ENCODE measurements at places on chromosomes 11 and 22.

DNA sequence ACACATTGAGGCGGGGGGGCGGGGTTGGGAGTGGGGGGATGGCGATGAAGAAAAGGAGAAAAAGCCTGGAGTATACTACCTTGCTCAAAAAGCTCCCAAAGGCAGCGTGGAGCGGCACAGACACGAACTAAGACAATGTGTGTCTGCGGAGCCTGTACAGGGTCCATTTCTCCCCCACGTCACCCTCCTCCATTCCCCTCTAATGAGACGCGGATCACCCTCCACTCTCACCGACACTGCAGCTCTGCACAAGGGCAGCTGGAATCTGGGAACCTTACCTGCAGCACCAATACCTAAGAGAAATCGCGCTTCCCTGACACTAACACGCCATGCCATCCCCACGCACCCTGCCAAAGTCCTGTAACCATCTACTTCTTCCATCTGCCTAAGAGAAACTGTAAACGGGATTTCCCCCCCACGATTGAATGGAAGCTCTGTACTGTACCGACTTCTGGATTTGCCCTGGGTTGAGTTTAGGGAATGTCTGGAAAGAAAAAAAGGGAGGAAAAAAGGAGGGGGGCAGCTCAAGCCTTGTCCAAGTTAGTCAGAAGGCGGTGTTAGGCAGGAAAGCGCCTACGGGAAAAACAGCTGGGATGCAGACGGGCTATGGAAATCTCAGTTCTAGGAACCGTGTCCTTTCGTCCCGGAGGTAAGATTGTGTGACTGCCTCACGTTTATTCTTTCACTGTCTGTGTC is 125.7 kb upstream of the C11orf58 start:
- no peak for DNase-seq

DNA sequence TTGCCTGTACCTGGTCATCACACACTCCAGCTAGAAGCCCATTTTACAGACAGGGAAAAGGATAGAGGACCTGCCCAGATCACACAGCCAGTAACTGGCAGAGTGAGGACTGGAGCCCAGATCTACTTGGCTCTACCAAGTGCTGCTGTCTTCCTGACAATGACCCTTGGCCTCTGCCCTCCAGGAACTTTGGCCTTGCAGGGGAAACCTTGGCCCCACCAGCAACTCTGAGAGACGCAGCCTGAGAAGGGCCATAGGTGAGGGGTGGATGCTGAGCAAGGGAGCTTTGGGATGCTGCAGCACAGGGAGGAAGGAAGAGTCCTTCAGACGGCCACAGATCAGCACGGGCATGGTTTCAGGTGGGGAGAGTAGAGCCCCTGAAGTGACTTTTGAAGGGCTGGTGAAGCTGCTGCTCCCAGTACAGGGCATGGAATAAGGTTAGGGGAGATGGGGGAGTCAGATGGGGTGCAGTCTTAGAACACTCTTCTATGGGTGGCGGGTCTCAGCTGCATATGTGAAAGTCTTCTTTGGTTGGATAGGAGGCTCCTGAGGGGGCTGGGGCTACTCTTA is 2.0 kb upstream of the CAPN5 start:
- no peak for DNase-seq

- no peak for DNase-seq
Observed at GRCh38 chr11:81070948-81071347, 1630.1 kb upstream of the TENM4 start.

DNA sequence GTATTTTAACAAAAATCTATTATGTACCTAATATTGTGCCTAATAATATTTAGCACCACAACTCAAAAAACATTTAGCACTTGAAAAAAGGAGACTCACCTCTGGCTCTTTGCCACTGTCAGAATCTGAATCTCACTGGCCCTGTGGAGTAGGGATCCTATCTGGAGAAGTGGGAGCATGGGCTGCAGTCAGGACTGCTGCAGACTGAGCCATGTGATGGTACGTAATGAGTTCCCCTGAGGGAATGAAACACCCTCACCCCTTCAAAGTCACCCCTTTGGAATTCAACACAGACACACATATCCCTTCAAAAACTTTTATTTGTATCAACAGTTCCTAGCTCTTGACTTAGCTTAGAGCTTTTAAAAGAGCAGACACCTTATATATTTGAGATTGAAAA is 6.5 kb downstream of the PTPMT1 start:
- no peak for DNase-seq

- no peak for DNase-seq
Observed at GRCh38 chr11:17635551-17635938, 83.8 kb upstream of the MYOD1 start.

DNA sequence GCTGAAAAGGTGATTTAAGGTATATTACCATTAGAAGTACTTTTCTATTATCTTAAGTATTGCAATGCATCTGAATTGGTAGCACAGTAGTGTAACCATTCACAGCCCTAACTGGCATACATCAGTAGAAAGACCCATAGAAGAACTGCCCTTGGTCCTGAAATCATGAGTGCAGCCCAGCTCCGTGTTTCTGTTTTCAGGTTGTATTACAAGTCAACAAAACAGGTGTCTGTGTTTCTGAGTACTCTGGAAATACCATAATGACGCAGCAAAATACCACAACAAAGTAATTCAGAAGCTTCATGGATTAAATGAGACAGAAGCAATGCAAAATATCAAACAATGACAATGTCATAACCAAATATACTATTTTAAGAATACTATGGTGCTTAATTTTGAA is 226.3 kb downstream of the OPCML start:
- DNase-seq = no peak

DNA sequence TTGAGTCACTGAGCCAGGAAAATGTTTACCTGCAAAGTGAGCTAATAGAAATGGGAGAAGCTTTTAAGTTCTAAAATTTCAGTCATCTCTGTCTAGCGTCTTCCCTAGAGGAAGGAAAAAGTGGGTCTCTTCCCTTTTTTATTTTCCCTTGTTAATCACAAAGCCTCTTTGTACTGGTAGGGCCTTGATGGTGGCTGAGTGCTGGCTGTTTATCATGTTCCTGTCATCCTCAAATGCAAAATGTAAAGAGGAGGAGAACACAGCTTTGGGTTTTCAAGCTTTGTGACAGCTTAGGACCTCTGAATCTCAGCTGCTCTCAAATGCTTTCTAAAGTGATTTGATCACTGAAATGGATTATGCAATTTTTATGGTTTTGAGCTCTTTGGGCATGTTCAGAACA is 222.0 kb downstream of the TMEM135 start:
- no peak for DNase-seq

GRCh38 chr22:40477683-40478337 is 107.4 kb downstream of the SGSM3 start:
- DNase-seq = no peak

Data from LoVo (cell line).